HFFc6 (cell line): ENCODE measurements at places on chromosomes 4 and X.

GRCh38 chr4:47718696-47719095 is 119.2 kb downstream of the CORIN start:
- H3K4me3 ChIP-seq = no peak overlapping the region
- no peak overlapping the region for H3K27ac ChIP-seq
- no peak for DNase-seq
- peaks cover 5% of the 10 kb centered on the region for H3K27me3 ChIP-seq
- H3K4me1 ChIP-seq = no peaks in the 10 kb centered on the region

DNA sequence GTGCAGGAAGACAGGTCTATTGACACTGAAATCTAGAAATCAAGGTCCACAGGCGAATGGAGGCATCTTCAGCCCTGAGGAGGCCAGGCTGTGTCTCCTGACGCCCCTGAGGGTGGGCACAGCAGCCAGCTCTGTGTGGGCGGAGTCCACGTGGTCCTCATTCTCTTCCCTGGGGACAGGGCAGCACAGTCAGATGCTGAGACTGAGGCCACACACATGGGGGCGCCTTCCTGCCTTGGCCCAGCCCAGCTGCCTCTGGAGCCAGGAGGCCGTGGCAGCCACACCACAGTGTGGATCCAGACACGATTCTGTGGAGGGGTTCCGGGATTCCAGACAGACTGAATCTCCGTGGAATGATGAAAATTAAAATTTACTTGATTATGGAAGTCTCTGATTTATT is 20.8 kb downstream of the FGFR3 start:
- no peak for DNase-seq
- H3K36me3 ChIP-seq = peaks cover 5% of the 10 kb centered on the region; the same call in 1 of the 2 replicates
- no peak overlapping the region for H3K4me3 ChIP-seq
- H3K27ac ChIP-seq = no peak overlapping the region
- no peaks in the 10 kb centered on the region for H3K4me1 ChIP-seq

DNA sequence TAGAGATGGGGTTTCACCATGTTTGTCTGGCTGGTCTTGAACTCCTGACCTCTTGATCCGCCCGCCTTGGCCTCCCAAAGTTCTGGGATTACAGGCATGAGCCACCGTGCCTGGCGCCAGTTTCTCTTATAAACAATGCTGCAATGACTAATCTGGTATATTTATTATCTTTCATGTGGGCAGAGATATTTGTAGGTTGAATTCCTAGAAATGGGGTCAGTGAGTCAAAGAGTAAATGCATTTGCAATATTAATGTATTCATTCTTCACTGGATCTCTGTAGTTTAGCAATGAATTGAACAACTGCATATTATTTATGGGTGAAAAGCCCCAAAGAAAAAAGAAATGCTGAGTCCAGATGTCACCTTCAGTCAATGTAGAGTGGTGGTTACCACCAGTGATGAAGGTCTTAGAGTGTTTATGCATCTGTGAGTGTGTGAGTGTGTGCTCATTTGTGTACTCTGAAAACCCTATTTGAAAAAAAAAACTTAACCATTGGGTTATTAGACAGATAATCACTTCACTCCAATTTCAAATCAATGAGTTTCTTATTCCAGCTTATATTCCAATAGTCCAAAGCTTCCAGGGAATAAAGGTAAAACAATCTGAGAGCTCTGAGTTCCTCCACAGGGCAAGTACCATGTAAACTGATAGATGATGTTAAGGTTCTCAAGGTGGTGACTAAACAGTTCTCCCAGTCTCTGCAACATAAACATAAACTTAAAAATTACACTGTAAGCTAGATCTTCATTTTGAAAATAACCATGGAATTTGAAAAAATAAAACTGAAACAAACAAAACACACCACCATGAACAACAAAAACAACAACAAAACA is 22.6 kb upstream of the CD38 start:
- peak; percentile 50 for DNase-seq
- no peak overlapping the region for H3K4me3 ChIP-seq
- H3K4me1 ChIP-seq = peaks cover 36% of the 10 kb centered on the region
- H3K36me3 ChIP-seq = no peaks in the 10 kb centered on the region
- no peak overlapping the region for H3K27ac ChIP-seq
- H3K27me3 ChIP-seq = peaks cover 23% of the 10 kb centered on the region

DNA sequence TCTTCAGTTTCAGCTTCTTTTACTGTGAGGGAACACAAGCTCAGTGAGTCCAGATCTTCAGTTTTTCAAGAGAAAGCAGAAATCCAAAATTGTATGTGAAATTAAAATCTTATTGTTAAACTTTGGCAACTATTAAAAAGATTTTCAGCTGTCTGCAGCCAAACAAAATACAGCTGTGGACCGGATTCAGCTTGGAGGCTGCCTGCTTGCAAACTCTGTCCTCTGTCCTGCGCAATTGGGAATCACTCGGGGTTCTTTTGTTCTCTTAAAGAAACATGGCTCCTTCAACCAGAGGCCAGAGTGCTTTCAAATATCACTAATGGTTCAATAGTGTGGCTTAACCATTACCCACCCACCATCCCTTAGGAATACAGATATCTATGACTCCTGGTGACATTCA is 201.2 kb downstream of the CHIC2 start:
- H3K27me3 ChIP-seq = no peaks in the 10 kb centered on the region
- peaks cover 5% of the 10 kb centered on the region for H3K36me3 ChIP-seq
- H3K4me3 ChIP-seq = no peak overlapping the region
- no peak for DNase-seq
- peaks cover 30% of the 10 kb centered on the region for H3K4me1 ChIP-seq

DNA sequence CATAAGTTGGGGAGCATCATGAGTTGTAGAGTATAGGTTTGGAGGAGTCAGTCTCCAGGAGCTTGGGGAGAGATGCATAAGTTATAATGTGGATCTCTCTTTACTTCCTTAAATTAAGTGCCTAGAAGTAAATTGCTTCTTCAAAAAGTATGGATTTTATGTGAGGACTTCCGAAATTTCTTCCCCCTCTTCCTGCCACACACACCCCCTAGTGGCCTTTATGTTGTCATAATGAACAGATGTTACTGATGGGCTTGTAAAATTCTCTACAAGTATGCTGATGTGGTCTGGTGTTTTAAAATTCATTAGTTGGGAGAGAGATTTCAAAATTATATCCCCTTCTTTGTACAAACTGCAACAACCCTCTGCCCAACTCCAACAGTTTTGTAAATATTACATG is 2.3 kb upstream of the METTL14 start:
- no peaks in the 10 kb centered on the region for H3K36me3 ChIP-seq
- DNase-seq = peak; percentile 40
- peaks cover 31% of the 10 kb centered on the region for H3K4me1 ChIP-seq
- H3K4me3 ChIP-seq = peak overlapping the region; percentile 1; the same call in 1 of the 2 replicates

- H3K4me1 ChIP-seq = no peaks in the 10 kb centered on the region
- H3K36me3 ChIP-seq = no peaks in the 10 kb centered on the region
- no peak overlapping the region for H3K4me3 ChIP-seq
- no peak for DNase-seq
- H3K27me3 ChIP-seq = 0 out of 2 replicates have a peak, but pooled peaks cover 2% of the 10 kb centered on the region
- no peak overlapping the region for H3K27ac ChIP-seq
Measured at GRCh38 chr4:67087897-67088296, 457.4 kb downstream of the CENPC start.

DNA sequence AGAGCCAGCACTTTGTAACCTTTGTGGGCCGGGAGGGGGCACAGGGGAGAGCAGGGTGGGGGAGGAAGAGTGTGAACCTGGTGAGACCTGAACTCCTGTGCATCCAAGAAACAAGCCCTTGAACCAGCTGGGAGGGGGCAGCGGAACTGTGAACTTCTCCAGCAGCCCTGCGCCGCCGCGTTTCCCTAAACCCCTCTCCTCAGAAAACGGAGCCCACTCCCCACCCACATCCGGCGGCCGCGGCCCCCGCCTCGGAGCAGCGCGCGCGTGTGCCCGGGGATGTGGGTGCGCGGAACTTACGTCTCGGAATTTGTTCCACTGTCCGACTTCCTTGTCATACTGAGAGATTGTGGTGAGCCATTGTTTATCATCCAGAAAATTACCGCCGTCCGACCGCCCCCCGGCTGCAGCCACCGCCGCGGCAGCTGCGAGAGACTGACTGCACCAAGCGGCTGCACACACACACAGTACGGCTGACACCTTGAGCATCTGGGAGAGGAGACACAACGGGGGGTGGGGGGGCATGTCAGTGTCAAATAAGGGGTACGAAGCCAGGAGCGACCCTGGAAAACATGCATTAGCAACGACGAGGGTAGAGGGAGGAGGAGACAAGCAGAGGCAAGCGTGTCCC is 494 bp downstream of the SPOCK3 start:
- H3K27me3 ChIP-seq = peaks cover 4% of the 10 kb centered on the region
- no peaks in the 10 kb centered on the region for H3K36me3 ChIP-seq
- H3K4me1 ChIP-seq = no peaks in the 10 kb centered on the region

DNA sequence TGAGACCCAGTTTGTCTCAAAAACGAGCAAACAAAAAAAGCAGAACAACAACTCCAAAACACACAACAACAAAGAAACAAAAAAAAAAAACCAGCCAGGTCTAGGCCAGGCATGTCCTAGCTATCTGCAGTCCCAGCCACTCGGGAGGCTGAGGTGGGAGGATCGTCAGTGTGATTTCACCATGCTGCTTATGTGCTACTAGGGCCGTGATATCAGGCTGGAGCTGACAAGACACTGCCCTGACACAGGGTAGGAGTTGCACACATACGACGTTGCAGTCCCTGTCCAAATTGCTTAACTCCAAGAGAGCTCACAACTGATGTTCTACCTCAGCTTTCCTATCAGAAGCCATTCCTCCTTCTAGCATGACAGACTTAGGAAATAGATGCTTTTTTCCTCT is 204.9 kb downstream of the AASDH start:
- H3K27me3 ChIP-seq = peaks cover 2% of the 10 kb centered on the region
- H3K4me3 ChIP-seq = no peak overlapping the region
- no peaks in the 10 kb centered on the region for H3K4me1 ChIP-seq
- DNase-seq = no peak
- H3K27ac ChIP-seq = no peak overlapping the region
- H3K36me3 ChIP-seq = no peaks in the 10 kb centered on the region

- DNase-seq = peak; percentile 55
- H3K27ac ChIP-seq = peak overlapping the region; percentile 29; the same call in 1 of the 2 replicates
- H3K4me1 ChIP-seq = peaks cover 52% of the 10 kb centered on the region
Measured at GRCh38 chrX:13220916-13221315, 98.9 kb downstream of the ATXN3L start.

- peaks cover 4% of the 10 kb centered on the region for H3K27me3 ChIP-seq
- DNase-seq = no peak
- H3K36me3 ChIP-seq = no peaks in the 10 kb centered on the region
- H3K4me3 ChIP-seq = no peak overlapping the region
- H3K27ac ChIP-seq = no peak overlapping the region
Measured at GRCh38 chr4:185966997-185967775, 101.8 kb upstream of the TLR3 start.

GRCh38 chr4:113513382-113513781 is 248.2 kb downstream of the CAMK2D start:
- DNase-seq = no peak
- H3K4me3 ChIP-seq = no peak overlapping the region
- H3K27ac ChIP-seq = no peak overlapping the region
- no peaks in the 10 kb centered on the region for H3K4me1 ChIP-seq
- H3K36me3 ChIP-seq = peaks cover 20% of the 10 kb centered on the region
